ENCODE measurements at places on chromosomes 4 and X.

DNA sequence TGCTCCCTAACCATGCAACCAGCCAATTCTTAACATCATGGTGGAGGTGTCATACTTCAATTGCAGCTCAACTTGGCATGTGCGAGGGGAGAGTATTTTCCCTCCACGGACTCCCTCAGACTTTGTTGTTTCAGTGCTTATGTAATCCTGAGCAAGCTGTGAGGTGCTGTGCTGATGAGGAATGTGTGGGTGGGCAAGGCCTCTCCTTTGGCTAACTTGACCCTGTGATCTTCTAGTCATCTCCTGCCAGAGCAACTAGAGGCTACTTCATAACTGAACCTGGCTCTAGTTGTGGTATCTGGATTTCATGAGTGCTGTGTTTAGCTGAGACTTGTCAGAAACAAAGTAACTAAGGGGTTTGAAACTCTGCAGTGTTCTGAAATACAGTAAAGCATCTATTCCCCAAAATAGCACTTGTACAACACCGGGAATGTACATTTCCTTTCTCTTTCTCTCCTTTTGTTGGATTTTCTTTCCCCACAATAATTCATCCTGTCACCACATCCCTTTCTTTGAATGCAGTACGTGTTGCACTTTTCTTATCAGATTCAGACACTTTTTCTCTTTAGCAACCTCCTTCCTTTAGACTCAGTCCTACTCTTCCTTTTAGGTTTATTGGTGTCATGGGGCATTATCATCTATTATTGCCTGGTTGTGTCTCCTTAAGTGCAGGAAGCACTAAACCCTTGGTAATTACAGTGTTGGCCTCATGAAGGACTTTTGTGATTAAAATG, 415.2 kb upstream of the NR3C2 start:
- H3K4me3 ChIP-seq, result no peak overlapping the region
- H3K36me3 ChIP-seq, result no peaks in the 10 kb centered on the region
- H3K27ac ChIP-seq, result no peak overlapping the region
- DNase-seq, result no peak
- no peaks in the 10 kb centered on the region for H3K4me1 ChIP-seq

DNA sequence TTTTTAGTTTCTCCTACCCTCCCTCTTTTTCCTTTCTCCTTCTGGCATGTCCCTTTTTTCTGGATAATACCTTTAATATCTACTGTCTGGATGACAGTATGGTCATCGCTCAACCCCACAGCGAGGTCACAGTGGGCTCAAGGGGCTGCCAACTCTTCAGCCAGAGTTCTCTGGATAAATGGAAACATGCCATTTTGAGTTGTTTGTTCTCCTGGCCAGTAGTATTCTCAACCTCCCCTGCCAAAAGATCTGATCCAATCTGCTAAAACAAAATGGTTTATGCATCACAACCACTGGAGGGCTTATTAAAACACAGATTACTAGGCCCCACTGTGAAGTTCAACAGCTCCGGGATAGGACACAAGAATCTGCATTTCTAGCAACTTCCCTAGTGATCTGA, 5.0 kb upstream of the LAMP2 start:
- H3K27ac ChIP-seq, result no peak overlapping the region
- DNase-seq, result no peak
- no peaks in the 10 kb centered on the region for H3K27me3 ChIP-seq
- H3K4me1 ChIP-seq, result no peaks in the 10 kb centered on the region
- H3K4me3 ChIP-seq, result no peak overlapping the region

- no peaks in the 10 kb centered on the region for H3K4me1 ChIP-seq
- DNase-seq, result no peak
- H3K27ac ChIP-seq, result no peak overlapping the region
- no peak overlapping the region for H3K4me3 ChIP-seq
- no peaks in the 10 kb centered on the region for H3K27me3 ChIP-seq
Measured at GRCh38 chr4:123455360-123455759, 58.8 kb downstream of the SPRY1 start.

DNA sequence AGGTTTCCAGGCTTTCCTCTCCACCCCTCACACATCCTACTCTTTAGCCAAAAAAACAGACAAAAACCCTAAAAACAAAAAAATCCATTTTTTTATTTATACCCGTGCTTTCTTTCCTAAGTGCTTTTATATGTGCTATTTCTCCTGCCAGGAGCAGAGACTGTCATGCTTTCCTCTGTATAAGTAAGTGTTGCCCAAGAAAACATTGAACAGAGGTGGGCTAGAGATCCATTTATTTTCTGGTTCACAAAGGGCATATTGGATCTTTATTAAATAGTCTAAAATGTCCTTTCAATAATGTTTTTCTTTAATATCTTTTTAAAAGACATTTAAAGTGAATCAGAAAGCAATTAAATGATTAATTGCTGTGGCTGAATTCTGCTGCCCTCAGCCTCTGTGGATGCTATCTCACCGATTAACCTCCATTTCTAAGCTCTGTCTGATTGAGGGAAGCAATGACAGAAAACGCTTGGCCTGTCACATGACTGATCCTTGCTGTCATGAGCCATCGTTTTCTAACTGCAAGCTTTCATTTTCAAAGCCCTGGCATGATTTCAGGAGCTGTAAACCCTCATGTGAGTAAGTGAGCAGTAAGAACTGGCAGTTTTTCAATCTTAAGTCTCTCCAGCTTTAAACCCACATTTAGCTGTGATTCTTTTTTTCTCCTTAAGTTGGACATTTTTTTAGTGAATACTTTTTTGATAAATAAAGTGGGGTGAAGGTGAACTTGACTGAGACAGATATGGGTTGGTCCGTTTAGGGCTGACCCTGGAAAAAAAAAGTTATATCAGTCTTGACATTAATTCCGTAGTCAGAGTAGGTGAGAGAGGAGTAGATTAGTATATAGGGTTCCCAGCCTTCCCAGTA, 180.7 kb upstream of the PGRMC2 start:
- DNase-seq, result peak; percentile 85
- H3K4me1 ChIP-seq, result peaks cover 10% of the 10 kb centered on the region
- H3K36me3 ChIP-seq, result no peaks in the 10 kb centered on the region
- H3K4me3 ChIP-seq, result peak overlapping the region; percentile 40

GRCh38 chr4:37723067-37723466, 36.9 kb upstream of the RELL1 start:
- no peaks in the 10 kb centered on the region for H3K27me3 ChIP-seq
- no peak overlapping the region for H3K27ac ChIP-seq
- DNase-seq, result no peak
- H3K4me3 ChIP-seq, result no peak overlapping the region

- no peaks in the 10 kb centered on the region for H3K36me3 ChIP-seq
- DNase-seq, result no peak
- no peak overlapping the region for H3K4me3 ChIP-seq
- H3K27ac ChIP-seq, result no peak overlapping the region
Measured at GRCh38 chr4:41853973-41854372, 81.3 kb upstream of the TMEM33 start.

- no peak overlapping the region for H3K4me3 ChIP-seq
- H3K27ac ChIP-seq, result no peak overlapping the region
- no peak for DNase-seq
- H3K27me3 ChIP-seq, result no peaks in the 10 kb centered on the region
Measured at GRCh38 chr4:113483131-113483530, 278.4 kb downstream of the CAMK2D start.

DNA sequence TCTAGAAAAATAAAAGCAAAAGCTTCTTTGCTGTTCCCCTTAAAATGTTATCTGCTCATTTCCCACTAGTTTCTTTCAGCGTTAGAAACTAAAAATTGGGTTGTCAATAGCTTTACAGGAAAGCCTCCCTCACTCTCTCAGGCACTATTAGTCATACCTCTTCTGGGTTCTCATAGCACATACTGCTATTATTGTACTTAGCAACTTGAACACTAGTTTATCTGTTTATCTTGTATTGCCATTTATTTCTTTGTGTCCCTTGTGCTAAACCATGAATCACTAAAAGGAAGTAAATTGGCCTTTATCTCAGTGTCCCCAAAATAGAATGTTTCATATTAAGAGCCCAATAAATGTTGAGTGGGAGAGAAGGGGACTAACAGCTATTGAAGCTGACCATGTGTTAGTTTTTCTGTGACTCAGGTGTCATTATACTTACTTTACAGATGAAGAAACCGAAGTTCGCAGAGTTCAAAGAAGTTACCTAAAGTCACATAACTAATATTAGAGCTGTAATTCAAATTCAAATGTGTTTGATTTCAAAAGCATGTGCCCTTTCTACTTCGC, 124.8 kb upstream of the CITED1 start:
- no peaks in the 10 kb centered on the region for H3K27me3 ChIP-seq
- H3K27ac ChIP-seq, result no peak overlapping the region
- peaks cover 6% of the 10 kb centered on the region for H3K36me3 ChIP-seq
- DNase-seq, result no peak
- H3K4me3 ChIP-seq, result no peak overlapping the region

DNA sequence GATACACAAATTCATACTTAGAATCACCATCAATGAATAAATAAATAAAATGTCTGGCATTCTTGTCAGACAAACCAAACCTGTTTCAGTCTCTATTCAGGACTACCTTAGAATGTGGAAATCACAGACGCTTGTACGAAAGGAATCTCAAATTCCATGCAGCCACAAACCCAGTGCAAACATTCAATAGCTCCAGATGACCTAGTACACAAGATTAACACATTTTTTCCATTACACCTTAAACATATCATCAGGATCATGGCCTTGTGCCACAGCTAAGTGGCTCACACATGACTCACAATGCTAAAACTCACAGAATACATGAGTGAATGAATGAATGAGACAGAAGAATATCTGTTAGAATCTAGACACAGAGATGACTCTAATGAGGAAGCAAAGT, 134.2 kb downstream of the PWWP3B start:
- H3K27me3 ChIP-seq, result no peaks in the 10 kb centered on the region
- no peak overlapping the region for H3K27ac ChIP-seq
- no peaks in the 10 kb centered on the region for H3K4me1 ChIP-seq
- H3K36me3 ChIP-seq, result no peaks in the 10 kb centered on the region

GRCh38 chrX:132532913-132533312, 44.1 kb upstream of the MBNL3 start:
- no peaks in the 10 kb centered on the region for H3K36me3 ChIP-seq
- H3K4me3 ChIP-seq, result no peak overlapping the region
- H3K4me1 ChIP-seq, result no peaks in the 10 kb centered on the region
- no peak overlapping the region for H3K27ac ChIP-seq

DNA sequence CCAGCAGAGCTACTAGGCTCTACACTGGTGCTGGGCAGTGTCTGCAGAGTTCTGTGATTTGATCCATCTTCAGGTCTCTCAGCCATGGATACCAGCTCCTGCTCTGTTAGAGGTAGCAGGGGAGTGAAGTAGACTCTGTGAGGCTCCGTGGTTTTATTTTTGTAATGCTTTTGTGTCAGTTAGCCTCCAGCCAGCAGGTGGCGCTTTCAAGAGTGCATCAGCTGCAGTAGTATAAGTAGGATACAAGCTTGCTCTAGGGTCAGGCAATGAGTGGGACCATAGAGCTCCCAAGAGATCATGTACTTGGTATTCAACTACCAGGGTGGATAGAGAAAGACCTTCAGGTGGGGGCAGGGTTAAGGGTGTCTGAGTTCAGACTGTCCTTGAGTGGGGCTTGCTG, 362.5 kb upstream of the TRAM1L1 start:
- no peak overlapping the region for H3K27ac ChIP-seq
- no peaks in the 10 kb centered on the region for H3K27me3 ChIP-seq
- H3K4me1 ChIP-seq, result no peaks in the 10 kb centered on the region

DNA sequence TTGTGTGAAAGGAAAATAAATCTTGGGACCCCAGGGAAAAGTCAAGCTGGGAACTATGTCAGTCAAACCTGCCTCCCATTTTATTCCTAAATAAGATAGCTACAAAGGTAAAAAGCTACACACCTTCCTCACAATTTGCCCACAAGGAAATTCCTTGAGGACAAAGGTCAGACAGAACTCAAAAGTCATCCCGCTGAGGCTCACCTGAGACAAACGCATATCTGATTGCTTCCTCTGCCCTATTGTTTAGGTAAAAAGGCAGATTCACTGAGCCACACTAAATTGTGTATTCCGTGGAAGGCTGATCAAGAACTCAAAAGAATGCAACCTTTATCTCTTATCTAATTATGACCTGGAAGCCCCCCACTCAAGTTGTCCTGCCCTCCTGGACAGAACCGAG, 58.7 kb upstream of the MAML3 start:
- H3K27me3 ChIP-seq, result no peaks in the 10 kb centered on the region
- H3K36me3 ChIP-seq, result no peaks in the 10 kb centered on the region
- H3K4me3 ChIP-seq, result no peak overlapping the region
- H3K4me1 ChIP-seq, result no peaks in the 10 kb centered on the region
- no peak for DNase-seq
- H3K27ac ChIP-seq, result no peak overlapping the region

DNA sequence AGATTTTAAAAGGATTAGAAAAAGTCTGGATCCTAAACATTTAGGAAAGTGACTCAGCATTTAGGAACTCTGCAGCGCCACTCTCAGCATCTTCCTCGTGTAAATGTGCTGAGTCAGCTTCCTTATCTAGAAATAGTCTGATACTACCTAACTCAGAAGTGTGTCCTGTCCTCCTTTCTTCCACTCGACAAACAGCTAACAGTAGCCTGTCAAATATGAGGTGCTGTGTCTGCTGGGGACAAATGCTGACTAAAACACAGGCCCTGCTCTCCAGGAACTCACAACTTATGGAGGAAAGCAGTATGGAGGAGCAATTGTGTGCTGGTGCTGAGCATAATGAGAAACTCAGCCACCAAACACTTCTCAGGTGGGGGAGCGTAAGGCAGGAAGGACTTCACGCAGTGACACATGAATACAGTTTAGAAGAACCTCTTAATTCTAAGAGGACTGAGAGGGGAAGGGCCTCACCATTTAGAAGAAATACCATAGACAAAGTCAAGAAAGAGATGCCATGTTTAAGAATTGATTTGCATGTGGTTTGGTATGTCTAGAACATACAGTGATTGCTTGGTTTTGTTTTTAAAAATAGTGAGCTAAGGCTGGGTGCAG, 125.3 kb downstream of the SOWAHB start:
- DNase-seq, result no peak
- H3K27me3 ChIP-seq, result no peaks in the 10 kb centered on the region
- no peak overlapping the region for H3K4me3 ChIP-seq
- H3K36me3 ChIP-seq, result peaks cover 68% of the 10 kb centered on the region
- no peak overlapping the region for H3K27ac ChIP-seq

DNA sequence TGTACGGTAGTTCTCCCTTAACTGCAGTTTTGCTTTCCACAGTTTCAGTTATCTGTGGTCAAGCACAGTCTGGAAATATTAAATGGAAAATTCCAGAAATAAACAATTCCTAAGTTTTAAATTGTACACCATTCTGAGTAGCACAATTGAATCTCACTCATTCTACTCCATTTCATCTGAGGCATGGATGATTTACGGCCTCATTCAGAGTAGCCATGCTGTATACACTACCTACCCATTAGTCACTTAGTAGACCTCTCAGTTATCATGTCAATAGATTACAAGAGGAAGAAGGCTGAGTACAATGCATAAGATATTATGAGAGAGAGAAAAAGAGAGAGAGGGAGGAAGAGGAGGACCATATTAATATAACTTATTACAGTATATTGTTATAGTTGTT, 77.5 kb downstream of the ENOX2 start:
- no peaks in the 10 kb centered on the region for H3K36me3 ChIP-seq
- H3K27me3 ChIP-seq, result no peaks in the 10 kb centered on the region
- no peak overlapping the region for H3K27ac ChIP-seq
- no peak overlapping the region for H3K4me3 ChIP-seq
- no peak for DNase-seq

All from ascending aorta (tissue), 2 donors.